HS-5 (cell line): ENCODE measurements at places on chromosomes 1 and 21.

DNA sequence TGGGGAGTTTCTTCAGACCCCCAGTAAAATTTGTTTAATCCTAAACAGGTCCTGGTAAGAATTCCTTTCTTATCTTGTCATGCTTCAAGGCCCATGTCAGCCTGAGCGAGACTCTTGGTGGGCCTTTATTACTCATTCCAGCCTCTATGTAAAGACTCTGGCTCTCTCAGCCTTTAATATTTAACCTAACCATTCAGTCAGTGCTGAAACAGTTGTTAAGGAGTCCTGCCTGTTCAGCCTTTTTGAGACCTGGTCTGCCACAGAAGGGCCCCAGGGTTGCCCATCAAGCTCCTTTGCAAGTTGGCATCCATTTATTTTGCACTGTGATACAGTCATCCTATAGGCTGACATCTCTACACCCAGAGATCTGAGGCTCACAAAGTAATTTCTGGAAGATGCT lies 107.7 kb upstream of the VANGL1 start:
- DNase-seq = no peak

GRCh38 chr21:44836666-44837471 lies 19.0 kb upstream of the SUMO3 start:
- DNase-seq = no peak

GRCh38 chr1:195336812-195337211 lies 1271.4 kb downstream of the KCNT2 start:
- DNase-seq = no peak

DNA sequence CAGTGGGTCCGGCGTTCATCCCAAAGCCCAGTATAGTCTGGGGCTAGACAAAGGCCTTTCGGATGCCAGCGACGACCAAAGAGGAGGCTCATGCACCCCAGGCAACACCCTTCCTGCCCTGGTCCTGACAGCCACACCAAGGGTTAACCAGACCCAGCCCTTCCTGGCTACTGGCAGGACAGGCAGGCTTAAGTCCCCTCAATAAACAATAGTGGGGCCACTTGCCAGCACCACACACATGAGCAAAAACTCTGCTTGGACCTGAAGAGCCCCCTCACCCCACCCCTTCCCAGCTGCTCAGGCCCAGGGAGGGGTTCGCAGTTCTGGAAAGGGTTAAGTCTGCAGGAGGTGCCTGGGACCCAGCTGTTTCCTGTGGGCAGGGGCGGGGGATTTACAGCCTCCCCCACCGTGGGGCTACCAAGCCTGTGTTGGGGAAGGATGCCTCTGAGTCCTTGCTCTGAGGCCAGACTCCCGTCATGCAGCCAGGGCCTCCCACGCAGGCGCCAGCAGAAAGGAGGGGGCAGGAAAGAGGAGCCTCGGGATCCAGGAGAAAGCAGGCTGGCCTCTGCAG lies 18.2 kb downstream of the PHLDA3 start:
- no peak for DNase-seq

DNA sequence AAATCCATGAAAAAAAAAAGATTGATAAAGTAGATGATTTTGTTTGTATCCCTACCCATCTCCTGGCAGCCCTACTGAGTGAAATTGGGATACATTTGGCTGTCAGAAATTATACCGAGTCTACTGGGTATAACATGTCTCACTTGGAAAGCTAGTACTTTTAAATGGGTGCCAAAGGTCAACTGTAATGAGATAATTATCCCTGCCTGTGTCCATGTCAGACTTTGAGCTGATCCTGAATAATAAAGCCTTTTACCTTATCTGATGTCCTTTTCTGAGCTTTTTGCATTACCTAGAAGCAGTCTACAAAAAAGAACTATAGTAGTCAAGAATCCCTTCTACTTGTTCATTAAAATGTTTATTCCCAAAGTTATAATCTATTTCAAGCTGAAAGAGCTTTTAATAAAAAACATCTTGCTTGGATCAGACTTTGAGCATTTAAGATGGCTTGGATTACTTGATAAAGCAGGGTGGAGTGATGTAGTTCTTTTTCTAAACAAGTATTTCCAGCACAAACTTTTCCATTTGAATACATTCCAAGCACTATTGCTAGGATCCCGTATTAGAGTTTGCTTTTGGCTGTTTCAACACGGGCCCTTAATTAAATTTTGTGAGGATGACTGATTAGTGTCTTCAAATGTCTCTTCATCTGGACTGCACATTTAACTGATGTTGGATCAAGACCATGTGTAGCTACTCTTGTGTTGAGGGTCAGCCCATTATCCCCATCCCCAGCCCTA lies 69.2 kb downstream of the DTL start:
- no peak for DNase-seq

GRCh38 chr1:197027359-197027758 lies 39.7 kb downstream of the F13B start:
- DNase-seq = no peak

DNA sequence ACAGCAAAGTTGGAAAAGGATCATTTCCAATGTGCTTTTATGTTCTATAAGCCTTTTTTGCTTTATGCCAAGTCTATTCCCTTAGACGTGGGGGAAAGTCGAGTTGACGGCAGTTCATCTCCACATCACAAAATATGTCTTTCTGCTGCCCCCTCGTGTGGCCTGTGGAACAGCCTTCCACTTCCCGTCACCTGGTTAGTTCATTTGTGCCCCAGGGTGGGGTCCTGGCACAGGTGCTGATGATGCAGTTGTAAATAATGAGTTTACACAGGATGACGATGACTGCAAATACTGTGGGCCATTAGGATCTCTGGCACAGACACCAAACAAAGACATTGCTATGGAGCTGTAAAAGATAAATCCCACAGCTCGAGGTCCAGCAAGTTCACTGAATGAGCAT lies 10.0 kb upstream of the OTUD3 start:
- no peak for DNase-seq

- no peak for DNase-seq
These were observed 95.7 kb upstream of the NR5A2 start for GRCh38 chr1:199931666-199932377.

- DNase-seq = no peak
These were observed 685 bp downstream of the CRTC2 start for GRCh38 chr1:153957744-153958110.
